Panc1 (cell line): ENCODE measurements at places on chromosomes 2 and 18. TPM values are rescaled to one million over a fixed set of nuclear protein-coding genes. Genes with fewer than 3 reads are reported as not detected.

- no peaks in the 10 kb centered on the region for H3K4me1 ChIP-seq
- no peak for DNase-seq
- no peak overlapping the region for H3K4me3 ChIP-seq
- no peak overlapping the region for H3K27ac ChIP-seq
Observed at GRCh38 chr2:3662239-3662638, 4.2 kb downstream of the ALLC start.

DNA sequence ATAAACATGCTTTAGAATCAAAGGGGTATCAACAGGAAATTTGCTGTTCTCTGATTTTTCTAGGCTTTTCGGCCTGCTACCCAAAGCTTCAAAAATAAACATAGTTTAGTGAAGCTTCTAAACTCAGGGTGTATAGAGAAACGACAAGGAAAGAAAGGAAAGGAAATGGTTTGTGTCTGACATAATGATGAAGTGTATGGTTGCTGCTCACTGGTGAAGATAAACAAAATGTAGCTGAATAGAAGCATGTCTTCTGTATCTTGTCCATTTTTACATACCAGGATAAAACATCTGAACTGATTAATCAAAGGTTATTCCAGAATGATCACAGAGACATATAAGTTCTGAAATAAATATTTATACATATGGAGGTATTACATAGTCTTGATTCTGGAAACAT is 1324.6 kb upstream of the NRXN1 start:
- DNase-seq: no peak
- H3K4me3 ChIP-seq: no peak overlapping the region
- no peaks in the 10 kb centered on the region for H3K27me3 ChIP-seq
- H3K27ac ChIP-seq: no peak overlapping the region
- no peaks in the 10 kb centered on the region for H3K4me1 ChIP-seq
- no peaks in the 10 kb centered on the region for H3K36me3 ChIP-seq

GRCh38 chr2:47221039-47221438 is 65.9 kb upstream of the STPG4 start:
- DNase-seq: no peak
- peaks cover 32% of the 10 kb centered on the region for H3K4me1 ChIP-seq
- H3K27me3 ChIP-seq: no peaks in the 10 kb centered on the region
- no peak overlapping the region for H3K4me3 ChIP-seq

DNA sequence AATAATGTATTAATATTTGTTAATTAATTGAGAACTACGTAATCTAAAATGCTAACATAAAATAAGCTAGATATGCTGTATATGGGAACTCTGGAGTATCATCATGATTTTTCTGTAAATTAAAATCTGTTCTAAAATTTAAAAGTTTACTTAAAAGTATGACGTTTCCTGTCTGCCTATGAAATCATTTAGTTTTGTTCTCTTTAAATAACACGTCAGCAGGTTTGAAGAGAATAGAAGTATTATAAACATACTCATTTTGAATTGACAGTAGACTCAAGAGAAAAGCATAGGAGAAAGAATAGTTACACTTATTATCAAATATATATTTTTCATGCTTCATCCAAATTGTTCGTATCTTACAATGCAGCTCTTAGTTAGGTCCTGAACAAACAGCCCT is 19.1 kb upstream of the ZNF804A start:
- no peaks in the 10 kb centered on the region for H3K27me3 ChIP-seq
- no peak overlapping the region for H3K4me3 ChIP-seq
- no peaks in the 10 kb centered on the region for H3K36me3 ChIP-seq
- H3K27ac ChIP-seq: no peak overlapping the region
- no peaks in the 10 kb centered on the region for H3K4me1 ChIP-seq

DNA sequence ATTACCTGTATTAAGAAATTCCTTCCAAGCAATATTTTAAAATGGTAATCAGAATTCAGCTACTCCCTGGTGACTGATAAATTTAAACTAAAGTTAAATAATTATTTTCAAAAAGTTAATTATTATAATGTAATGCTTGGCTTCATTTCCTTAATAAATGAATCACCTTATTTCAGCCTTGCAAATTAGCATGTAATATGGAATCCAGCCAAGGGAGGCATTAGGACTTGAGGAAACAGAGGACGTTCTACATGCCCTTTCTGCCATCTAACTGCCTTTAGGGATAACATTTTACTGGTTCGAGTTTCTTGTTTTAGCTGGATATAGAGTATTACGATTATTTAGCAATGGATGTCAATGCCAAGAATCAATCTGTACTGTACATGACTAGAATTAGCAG is 636.3 kb downstream of the TSN start:
- H3K4me1 ChIP-seq: no peaks in the 10 kb centered on the region
- H3K27me3 ChIP-seq: no peaks in the 10 kb centered on the region
- H3K4me3 ChIP-seq: no peak overlapping the region
- no peak for DNase-seq

DNA sequence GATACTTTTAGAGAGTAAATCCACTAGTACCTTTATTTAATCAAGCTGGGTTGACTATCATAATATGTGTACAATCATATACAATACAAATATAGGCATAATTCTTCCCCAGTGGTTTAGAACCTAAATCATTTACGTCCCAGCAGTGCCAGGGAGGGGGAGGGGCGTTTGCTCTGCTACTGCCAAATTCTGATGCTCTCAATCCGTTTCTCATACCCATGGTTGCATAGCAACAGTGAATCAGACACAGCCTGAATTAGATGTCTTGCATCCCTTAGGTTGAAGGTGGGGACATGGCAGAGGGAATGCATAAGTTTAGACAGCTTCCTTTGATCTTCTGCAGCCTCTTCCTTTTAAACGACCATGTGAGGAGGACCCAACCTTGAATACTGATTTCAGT is 135.4 kb downstream of the ABCA12 start:
- no peak overlapping the region for H3K4me3 ChIP-seq
- H3K4me1 ChIP-seq: no peaks in the 10 kb centered on the region; the same call in 1 of the 2 replicates
- no peaks in the 10 kb centered on the region for H3K27me3 ChIP-seq
- no peak overlapping the region for H3K27ac ChIP-seq

DNA sequence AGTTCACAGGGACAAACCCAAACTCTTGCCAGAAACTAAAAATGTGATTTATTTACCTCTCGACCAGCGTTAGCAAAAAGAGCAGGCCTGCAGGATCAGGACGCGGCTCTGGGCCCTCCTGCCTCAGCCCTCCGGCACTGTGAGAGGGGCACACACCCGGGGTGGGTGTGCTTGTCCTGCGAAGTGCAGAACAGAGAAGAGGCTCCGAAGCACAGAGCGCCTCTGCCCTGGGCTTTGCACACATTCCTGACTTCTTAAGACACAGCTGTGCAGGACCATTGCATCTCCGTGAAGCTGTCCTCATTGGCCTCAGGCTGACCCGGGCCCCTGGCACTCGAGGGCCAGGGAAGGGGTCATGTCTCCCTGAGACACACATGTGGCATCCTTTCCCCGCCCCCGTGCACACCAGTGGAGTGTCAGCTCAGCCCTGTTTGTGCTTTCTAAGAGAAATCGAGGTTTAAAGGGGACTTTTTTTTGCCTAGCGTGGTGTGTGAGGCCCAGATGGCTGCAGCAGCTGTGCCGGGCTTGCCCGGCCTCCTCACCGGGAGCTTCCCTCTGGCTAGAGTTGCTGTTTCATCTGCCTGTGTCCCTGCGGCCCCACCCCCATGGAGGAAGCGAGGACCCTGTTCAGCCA is 9.9 kb upstream of the NFATC1 start:
- DNase-seq: no peak
- no peaks in the 10 kb centered on the region for H3K36me3 ChIP-seq
- H3K27ac ChIP-seq: no peak overlapping the region
- H3K4me1 ChIP-seq: no peaks in the 10 kb centered on the region
- H3K4me3 ChIP-seq: no peak overlapping the region

DNA sequence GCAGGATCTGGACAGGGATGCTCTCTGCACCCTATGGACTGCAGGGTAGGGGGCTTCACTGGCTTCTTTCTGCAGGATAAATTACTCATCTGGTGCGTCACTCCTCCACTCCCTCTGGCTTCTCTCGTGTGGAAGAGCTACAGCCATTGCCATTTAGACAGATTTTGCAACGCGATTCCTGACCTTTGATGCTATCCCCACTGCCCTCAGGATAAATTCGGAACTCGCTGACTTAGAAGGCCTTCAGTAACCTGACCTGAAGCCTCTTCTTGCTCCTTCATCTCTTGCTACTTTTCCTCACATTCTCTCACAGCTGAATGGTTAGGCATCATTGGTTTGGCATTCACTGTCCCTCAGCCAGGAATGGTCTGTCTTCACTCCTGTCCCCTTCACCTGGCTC is 5.3 kb downstream of the NIFK start:
- H3K27me3 ChIP-seq: no peaks in the 10 kb centered on the region
- no peak overlapping the region for H3K27ac ChIP-seq
- peaks cover 52% of the 10 kb centered on the region for H3K36me3 ChIP-seq

DNA sequence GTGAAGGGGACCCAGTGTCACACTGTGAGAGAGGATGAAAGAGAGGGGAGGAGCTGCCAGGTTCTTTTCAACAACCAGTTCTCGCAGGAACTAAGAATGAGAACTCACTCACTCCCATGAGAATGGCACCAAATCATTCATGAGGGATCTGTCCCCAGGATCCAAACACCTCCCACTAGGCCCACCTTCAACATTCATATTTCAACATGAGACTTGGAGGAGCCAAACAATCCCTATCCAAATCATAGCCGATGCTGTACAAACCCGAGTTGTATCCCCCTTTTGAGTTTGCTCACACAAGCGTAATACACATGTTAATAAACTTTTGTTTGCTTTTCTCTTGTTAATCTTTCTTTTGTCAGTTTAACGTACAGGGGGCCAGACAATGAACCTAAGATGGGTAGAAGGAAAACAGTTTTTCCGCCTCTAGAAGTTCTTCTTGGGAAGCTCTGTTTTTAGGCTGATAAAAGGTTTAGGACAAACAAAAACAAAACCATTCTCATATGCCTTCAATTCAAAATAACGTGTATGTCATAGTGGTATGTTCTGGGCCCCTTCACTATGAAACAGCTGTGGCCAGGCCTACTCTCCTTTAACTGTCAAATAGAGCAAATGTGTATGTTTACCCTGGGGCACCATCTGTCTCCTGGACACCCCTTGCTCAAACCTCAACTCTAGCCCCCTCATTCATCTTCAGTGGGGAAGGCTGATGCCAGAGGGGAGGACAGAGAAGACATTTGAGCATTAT is 9.1 kb upstream of the TMEM37 start:
- H3K27ac ChIP-seq: no peak overlapping the region
- no peaks in the 10 kb centered on the region for H3K36me3 ChIP-seq
- DNase-seq: no peak
- peaks cover 14% of the 10 kb centered on the region for H3K27me3 ChIP-seq
- no peak overlapping the region for H3K4me3 ChIP-seq

- no peaks in the 10 kb centered on the region for H3K36me3 ChIP-seq
Observed at GRCh38 chr18:23115683-23116096, 19.6 kb upstream of the CABLES1 start.

DNA sequence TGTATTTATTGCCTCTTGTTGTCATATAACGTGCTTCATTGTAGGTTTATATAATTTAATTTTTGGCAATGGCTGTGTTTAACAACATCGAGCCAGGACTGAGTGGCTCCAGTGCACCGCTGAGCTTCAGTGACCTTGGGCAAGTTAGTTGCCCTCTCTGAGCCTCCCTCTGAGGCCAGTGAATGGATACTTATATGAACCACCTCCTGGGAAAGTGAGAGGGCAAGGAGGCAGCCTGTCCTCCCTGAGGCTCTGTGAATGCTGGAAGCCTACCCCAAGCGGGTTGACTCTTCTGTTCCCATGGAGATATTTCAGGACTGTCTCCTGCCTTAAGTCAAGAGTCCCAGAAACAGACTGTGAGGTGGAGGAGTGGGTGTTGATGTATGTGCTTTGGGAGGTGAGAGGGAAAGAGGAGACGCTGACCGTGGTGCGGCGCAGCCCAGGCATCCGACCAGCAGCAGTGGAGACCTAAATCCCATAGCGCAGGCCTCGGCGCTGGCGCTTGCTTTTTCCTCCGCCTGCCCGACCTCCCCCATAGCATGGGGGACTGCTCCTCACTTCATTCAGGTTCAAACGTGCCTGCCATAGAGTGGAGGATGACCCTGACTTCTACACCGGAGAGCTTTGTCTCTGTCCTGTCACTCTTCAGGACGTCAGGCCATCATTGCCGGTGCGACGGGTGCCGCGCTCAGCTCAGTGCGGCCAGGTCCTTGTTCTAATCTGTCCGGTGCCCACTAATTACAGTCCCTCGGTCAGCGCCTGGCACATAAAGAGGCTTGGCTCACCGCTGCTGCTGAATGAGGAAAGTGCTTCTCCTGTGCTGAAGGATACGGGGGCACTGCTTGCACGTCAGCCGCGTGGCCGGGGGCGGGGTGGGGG is 167.3 kb upstream of the HS6ST1 start:
- no peak for DNase-seq
- H3K27me3 ChIP-seq: peaks cover 4% of the 10 kb centered on the region; the same call in 1 of the 2 replicates
- H3K4me3 ChIP-seq: no peak overlapping the region
- H3K27ac ChIP-seq: no peak overlapping the region

Gene HNRNPA3
- 228 TPM for total RNA-seq
